Mammary epithelial cell (primary cell): ENCODE measurements at places on chromosomes 5 and 9. TPM values are rescaled to one million over a fixed set of nuclear protein-coding genes. Genes with fewer than 3 reads are reported as not detected.

The SLC25A2 gene
- polyA plus RNA-seq = not detected

The SPAG8 gene
- polyA plus RNA-seq = 0.23 TPM

The CDX1 gene
- polyA plus RNA-seq = not detected

The INSYN2B gene
- 13.1 TPM for polyA plus RNA-seq

The ZNF366 gene
- not detected for polyA plus RNA-seq

DNA sequence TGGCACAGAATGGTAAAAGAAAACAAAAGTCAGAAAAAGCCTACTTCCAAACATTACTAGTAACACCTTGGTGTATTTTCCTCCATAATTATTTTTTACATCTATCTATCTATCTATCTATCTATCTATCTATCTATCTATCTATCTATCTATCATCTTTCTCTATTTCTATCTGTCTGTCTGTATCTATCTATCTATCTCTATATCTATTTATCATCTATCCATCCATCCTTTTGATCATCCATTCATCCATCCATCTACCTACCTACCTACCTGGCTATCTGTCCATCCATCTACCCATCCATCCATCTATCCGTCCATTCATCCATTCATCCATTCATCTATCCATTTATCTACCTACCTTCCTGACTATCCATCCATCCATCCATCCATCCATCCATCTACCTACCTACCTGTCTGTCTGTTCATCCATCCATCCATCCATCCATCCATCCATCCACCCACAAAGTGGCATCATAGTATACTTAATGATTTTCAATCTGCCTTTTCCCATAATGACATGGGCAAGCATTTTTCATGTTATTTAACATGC lies 121.9 kb upstream of the NEK6 start:
- no peak for DNase-seq

DNA sequence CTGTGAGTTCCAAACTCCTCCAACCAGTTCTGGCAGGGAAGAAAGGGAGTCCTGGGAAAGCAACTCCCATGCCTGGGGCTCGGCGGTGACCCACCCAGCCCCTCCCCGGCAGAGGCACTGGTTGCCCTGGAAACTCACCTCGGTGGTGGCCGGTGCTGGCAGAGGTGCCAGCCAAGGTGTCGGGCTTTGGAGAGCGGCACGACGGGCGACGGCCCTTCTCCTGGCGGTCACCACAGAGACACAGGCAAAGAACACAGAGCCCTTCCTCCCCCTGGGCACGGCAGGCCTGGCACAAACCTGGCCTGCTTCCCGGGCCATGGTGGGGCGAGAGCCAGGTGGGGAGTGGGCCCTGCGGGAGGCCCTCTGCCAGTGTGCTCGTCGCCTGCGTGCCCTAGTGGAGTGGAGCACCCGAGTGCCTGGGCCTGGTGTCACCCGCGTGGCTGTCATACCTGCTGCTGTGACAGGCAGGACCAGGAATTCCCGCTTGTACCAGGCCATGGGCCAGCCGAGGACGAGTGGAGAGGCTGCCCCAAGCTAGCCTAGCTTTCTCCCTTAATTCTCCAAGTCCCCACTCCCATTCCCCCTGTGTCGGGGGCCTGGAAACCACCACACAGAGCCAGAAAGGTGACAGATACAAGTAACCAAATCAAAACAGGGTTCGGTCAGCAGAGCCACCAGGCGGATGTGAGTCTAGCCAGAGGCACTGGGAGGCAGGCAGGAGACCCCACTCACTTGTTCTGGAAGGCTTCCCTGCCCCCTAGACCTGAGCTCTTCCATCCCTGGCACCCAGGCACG lies 8.2 kb upstream of the RALGDS start:
- DNase-seq = no peak

GRCh38 chr9:71683598-71684235 lies 84.6 kb downstream of the CEMIP2 start:
- peak; percentile 83 for DNase-seq

- peak; percentile 38 for DNase-seq
Observed at GRCh38 chr5:42057254-42057690, 132.2 kb downstream of the FBXO4 start.

DNA sequence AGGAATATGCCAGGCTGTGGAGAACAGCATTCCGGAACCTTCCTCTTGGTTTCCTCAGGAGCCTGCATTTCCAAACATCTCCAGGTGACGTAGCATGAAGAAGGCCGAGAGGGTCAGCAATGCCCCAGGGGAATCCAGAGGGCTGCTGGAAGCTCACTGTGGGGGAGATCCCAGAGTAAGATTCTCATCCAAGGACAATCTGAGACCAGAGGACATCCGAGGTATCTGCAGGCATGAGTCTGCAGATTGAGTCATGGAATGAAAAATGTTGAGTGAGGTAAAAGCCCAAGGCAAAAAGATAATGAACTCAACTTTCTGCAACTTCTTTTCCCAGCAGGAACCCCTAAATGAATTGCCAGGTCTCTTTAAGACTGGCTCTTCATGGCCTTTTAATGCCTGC lies 73.5 kb downstream of the KIF4B start:
- peak; percentile 43 for DNase-seq

GRCh38 chr5:140881889-140882590 lies at the start of gene PCDHA13:
Gene PCDHA13, plus strand, starts transcription at chr5:140882124. Its CDS starts 145 bp downstream, at chr5:140882269.
- DNase-seq = peak; percentile 51

GRCh38 chr9:121868626-121869025 lies 217.2 kb downstream of the DAB2IP start:
- DNase-seq = no peak

- no peak for DNase-seq
Observed at GRCh38 chr5:103260951-103261350, 2.4 kb downstream of the MACIR start.

GRCh38 chr5:14730881-14731280 lies 66.4 kb downstream of the OTULIN start:
- no peak for DNase-seq
